ENCODE measurements at places on chromosomes 3 and 15.

DNA sequence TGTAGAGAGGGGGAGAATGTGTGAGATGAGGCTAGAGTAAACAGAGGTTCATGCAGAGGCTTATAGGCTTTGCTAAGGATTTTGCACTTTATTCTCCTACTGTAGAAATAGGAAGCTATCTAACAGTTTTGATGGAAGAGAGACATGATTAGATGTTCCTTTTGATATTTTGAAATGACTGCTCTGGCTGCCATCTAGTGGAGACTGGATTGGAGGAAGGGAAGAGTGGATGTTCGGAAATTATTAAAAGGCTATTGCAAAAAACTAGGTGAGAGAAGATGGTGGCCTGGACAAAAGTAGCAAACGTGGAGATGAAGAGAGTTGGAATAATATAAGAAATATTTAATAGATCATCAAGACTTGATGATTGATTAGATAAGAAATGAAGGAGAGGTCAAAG lies 42.2 kb downstream of the SYN2 start:
- peak; percentile 4 for DNase-seq

DNA sequence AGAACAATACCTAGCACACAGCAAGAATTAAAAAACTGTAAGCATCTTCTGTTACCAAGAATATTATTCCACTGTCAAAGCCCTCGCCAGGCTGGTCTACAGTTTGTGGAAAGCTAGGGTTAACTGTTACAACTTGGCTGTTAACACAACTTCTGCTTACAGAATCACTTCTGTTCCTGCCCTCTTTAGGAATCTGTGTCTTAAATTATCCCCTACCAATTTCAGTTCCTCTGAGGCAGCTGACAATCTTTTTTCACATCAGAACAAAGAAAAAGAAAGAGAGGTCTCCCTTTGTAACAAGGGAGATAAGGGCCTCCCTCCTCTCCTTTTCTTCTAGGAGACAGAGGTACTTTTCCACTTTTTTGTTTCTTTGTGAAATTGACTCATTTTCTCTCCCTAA lies 188.9 kb downstream of the FMN1 start:
- DNase-seq: no peak

GRCh38 chr3:109098079-109098644 lies 19.8 kb downstream of the MORC1 start:
- no peak for DNase-seq

DNA sequence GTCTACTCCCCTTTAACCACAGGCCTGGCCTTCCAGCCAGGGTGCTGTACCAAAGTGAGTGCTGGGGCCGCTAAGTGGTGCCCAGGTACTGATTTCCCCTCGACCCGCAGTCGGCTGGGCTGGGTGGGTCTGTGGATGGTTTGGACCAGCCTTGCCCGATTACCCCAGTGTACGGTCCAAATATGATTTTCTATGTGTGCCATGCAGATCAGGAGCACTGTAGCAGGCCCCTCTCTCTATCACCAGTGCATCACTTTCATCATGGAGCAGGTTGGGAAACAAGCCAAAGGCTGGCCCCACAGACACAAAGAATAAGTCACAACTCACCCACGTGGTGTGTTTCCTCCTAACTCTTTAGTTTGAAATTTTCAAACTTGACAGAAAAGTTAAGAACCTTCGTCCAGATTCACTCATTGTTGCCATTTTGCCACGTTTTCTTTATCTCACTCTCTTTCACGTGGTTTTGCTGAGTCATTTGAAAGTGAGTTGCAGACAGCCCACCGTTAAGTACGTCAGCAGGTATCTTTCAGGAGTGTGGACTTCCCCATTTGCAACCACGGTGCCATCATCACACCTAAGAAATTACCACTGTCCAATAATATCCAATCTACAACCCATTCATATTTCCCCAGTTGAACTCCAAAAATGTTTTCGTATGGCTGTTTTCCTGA lies 37.0 kb downstream of the ZNF710 start:
- DNase-seq: no peak

- no peak for DNase-seq
Measured at GRCh38 chr3:133527081-133527715, 46.3 kb upstream of the CDV3 start.

GRCh38 chr3:187066228-187066995 lies 72.9 kb downstream of the RPL39L start:
- DNase-seq: no peak

GRCh38 chr3:171142985-171143384 lies 116.5 kb upstream of the SLC2A2 start:
- peak; percentile 13 for DNase-seq

- no peak for DNase-seq
Measured at GRCh38 chr3:126930936-126931600, 51.8 kb upstream of the PLXNA1 start.

DNA sequence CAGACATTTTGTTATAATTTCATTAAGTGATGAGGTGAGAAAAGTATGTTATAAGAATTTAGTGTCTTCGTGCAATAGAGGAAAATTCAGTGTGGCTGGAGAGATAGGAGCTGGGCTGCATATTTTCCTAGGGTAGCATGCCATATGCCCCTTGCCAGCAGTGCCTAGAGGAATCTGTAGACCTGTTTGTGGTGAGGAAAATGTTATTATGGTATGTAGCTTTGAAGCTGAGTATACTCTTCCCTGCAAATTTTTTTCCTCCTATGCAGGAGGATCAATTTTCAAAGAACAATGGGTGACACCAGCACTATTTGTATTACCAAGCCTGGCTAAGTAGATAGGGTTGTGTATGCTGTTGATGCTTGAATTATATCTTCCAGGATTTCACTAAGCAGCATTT lies 200.6 kb downstream of the EDEM1 start:
- DNase-seq: no peak

DNA sequence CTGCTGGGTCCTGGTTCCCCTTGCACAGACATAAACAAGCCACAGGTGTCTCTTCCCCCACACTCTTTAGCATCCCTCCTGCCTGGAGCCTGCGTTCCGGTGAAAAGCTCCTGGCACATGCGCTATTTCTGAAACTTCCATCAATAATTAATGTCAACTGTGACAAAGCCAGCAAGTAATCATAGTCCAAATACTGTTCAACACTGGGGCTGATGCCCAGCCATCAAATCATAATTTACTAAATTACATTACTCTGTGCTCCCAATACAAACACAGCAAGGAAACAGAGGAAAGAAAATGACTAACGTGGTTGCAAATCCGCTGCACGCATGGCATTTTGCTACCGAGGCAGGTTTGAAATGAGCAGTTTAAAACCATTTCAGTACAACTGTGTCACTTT lies 294.7 kb downstream of the ERC2 start:
- DNase-seq: no peak

DNA sequence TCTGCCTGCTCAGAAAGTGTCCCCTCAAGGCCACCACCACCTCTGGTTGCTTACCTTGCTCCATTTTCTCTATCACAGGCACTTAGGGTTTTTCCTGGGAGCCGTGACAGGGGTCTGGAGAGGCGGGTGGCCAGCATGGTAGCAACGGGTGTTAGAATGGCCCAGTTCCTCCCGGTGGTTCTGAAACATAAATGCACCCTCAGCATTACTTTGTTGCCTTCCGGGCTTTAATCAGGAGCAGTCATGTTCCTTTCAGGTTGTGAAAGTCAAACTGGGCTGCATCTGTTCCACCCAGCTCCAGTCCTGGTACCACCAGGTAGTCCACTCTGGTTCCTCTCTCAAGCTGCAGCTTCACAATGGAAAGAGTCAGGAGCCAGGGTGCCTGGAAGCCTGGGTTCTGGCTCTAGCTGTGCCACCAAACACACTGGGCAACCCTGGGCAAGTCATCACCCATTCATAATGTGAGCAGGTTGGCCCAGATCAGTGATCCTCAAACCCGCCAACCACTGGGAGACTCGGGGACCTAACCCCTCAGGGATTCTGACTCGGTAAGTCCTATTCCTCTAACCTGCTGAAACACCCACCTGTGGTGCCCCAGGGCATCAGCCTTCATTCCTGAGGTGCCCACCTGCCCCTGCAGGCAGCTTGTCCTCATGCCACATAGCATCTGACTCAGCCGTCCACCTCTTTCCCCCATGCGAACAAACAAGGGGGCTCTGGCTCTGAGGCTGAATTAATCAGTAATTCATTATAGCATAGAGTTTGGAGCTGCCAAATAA lies 9.3 kb downstream of the BDH1 start:
- DNase-seq: no peak

- no peak for DNase-seq
Measured at GRCh38 chr3:16028604-16029003, 145.9 kb upstream of the GALNT15 start.

DNA sequence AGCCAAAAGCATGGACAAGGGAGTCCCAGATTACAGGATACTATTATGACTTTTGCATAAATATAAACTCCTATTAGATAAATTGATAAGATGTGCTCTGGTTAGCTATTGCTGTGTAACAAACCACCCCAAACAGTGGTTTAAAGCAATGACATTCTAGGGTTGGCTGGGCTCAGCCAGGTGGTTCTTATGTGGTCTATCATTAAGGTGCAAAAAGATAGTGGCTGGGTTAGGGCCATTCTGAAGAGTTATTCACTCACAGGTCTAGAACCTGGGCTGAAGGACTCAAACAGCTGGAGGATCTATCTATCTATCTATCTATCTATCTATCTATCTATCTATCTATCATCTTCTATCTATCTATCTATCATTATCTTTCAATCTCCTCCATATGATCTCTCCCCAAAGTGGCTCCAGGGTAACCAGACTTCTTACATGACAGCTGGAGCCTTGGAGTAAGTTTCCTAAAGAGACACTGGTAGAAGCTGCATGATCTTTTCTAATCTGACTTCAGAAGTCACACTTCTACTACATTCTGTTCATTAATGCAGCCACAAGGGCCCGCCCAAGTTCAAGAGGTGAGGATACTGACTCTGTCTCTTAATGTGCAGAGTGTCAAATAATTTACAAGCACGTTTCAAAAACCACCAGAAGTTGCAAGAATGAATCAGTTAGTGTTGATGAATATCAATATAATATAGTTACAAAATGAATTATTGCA lies 74.9 kb upstream of the XCR1 start:
- no peak for DNase-seq

DNA sequence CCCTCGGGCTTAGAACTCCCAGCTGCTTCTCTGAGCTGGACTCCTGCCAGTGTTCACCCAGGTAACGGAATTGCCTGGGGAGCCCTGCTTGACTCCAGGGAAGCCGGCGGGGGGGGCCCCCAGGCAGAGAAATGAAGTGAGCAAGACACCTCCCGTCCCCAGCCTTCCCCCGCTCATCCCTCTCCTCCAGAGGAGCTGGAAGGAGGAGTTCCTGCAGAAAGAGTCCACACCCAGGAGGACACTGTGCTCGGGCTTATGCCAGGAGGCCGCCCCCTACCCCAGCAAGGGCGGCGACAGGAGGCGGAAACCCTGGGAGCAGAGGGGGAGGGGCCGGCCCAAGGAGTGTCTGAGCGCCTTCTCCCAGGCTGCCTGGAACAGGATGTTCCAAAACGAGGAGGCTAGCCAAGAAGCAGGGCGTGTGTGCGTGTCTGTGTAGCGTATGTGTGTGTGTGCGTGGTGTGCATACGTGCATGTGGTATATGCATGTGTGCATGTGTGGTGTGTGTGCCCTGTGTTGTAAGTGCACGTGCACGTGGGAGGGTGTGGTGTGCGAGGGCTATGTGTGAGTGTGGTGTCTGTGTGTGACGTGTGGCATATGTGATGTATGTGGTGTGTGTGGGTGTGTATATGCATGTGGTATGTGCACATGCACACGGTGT lies 511.3 kb downstream of the SHQ1 start:
- DNase-seq: no peak

- DNase-seq: no peak
Measured at GRCh38 chr15:49902685-49903501, 216.1 kb downstream of the ATP8B4 start.

DNA sequence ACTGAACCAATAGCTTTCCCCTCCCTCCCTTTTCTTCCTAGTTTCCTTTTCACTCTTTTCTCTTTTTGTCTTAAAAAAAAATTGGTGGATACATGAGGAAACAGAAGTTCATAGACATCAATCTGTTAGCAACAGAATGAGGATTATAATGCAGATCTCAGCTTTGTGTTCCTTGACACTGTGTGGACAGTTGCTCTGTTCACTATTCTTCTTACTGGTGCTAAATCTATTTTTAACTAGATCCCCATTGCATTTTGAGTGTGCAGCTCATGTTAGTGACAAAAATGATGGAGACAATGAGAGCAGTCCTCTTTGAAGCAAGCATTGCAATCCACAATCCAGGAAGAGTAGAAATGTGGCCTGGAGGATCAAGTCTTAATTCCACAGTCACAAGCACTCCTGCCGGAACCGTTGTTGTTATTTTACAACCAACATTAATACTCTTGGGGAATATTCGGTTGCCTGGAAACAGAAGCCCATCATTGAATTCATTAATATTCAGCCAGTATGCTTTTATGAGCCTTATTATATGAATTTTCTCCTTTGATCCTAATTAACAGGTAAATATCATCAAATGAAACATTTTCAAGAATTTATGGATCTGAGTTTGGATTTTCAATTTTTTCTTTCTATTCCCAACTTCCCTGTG lies 1016.8 kb downstream of the NTRK3 start:
- DNase-seq: no peak

GRCh38 chr3:880371-880770 lies 212.5 kb upstream of the CNTN6 start:
- DNase-seq: no peak

- peak; percentile 17 for DNase-seq
Measured at GRCh38 chr3:112519424-112520001, 20.2 kb upstream of the BTLA start.

DNA sequence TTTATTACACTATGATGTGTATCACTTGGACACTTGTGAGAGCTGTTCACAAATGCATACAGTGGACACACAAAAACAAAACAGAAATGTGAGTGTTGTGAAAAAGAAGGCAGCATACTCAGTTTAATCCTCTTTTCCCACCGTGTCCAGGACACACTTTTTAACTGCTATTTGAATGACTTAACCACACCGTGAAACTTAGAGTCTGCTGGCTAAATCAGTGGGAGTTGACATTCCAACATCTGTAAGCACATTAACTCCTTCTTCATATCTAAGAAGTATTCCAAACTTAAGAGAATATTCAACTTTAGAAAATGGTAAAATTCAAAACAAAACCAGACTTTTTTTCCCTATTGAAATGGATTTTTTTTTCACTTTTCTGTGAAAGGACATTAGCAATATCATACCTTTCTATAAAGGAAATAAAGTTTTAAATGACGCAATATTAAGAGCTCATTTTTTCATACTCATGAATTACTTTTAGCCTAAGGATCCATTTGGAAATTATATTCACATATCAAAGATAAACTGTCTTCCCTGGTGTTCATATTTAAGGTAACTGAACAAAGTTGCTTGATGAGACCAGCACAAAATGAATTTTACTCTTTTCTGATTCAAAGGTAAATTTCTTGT lies 316.6 kb downstream of the RBMS3 start:
- no peak for DNase-seq

DNA sequence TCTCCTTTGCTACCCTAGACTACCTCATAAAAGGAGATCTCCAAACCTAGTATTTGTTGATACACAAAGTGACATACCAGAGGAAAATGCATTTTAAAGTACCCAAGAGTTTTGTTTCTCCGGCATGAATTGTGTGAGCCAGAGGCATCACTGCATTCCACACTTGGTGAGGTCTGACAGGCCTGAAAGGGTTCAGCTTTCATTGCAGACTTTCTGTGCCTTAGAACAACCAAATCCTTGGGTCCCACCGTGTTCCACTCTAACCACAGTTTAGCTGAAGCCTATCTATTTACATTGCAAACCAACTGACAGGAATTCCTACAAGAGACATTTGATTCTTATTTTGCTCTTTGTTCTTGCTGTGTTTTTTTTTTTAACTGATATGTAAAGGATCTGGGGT lies 21.0 kb upstream of the EID1 start:
- no peak for DNase-seq

GRCh38 chr3:97992547-97993173 lies 20.4 kb upstream of the RIOX2 start:
- DNase-seq: no peak
